ENCODE measurements at places on chromosomes 6 and 20. TPM values are rescaled to one million over a fixed set of nuclear protein-coding genes. Genes with fewer than 3 reads are reported as not detected.

GRCh38 chr20:1657556-1658334 is at the start of gene SIRPG:
SIRPG (minus strand) TSS chr20:1657779; CDS start chr20:1657714, 65 bp downstream.
- no peak for DNase-seq

- DNase-seq, result no peak
Measured at GRCh38 chr6:33201147-33201545, 479 bp downstream of the SLC39A7 start.

- no peak for DNase-seq
Measured at GRCh38 chr6:135707426-135707825, 144.1 kb upstream of the PDE7B start.

DNA sequence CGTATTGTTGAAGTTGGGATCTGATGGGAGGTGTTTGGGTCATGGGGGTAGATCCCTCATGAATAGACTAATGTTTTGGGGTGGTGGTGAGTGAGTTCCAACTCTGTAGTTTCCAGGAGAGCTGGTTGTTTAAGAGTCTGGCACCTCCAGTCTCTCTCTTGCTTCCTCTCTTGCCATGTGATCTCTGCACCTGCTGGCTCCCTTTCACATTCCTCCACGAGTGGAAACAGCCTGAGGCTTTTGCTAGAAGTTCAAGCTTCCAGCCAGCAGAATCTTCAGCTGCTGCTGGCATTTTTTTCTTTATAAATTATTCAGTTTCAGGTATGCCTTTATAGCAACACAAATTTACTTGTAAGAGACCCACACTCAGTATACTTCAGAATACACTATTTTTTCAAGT is 1021.6 kb downstream of the EYS start:
- no peak for DNase-seq

GRCh38 chr6:119323478-119323877 is 26.1 kb downstream of the MAN1A1 start:
- DNase-seq, result no peak

DNA sequence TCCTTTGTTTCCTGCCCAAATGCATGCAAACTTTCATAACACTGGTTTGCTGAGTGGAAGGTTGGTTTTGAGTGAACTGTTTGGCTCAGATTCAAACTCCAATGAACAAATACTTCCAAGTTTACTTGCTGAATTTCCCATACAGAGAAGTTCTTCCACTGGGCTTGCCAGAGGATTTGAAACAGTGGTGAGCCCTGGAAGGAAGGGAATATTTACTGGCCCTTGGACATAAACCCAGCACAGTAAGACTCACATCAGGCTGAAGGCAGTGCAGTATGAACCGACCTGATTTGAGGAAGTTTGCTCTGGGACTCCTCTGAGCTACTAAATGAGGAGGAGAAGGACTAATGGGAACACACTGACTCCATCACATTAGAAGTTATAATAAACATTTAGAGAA is 3.8 kb downstream of the TRAF3IP2 start:
- peak; percentile 74 for DNase-seq

DNA sequence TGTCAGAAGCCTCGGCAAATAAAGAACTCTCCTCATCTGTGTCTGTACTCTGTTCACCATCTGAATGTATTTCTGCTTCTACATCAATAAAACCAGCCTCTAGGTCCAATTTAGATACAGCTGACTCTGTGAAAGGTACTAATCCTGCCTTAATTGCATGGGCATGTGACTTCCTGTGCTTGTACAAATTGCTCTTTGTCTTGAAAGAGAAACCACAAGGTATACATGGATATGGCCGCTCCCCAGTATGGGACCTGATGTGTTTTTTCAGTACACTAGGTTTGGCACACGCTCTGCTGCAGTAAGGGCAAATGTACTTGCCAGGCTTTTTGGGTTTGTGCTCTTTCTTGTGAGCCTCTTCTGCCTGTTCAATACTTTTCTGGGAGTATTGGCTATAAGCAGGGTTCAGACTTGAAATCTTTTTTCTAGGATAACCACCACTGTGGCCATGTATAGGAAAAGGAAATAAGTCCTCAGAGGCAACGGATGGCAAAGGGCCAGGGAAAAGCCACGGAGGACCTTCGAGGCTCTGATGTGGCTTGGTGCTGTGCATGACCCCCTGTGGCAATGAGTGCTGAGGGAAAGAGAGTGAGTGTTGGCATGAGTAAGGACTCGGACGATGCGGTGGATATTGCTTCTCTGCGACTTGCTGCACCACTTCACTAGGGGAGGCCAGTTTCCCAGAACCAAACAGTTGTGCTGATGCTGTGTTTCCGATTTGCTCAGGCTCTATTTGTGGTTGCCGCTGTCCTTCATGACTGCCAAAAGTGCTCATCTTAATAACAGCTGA is 170.9 kb downstream of the HIVEP2 start:
- DNase-seq, result no peak

DNA sequence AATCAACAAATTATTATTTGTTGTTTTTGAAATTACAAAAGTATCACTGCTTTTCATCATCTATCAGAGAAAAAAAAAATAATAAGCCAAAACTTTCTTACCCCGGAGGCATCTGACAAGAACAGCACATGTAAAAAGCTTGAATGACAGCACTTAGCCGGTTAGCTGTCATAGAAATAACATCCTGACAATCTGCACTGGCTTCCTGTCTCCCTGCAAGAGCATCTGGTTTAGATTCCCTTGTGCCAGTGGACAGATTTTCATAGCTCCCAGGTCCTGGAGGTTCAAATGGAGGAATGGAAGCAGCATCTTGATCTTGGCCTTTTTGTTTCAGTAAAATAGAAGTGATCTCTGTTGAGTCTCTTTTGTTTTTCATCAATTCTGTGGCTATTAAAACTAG is 74.8 kb downstream of the HACE1 start:
- DNase-seq, result no peak

DNA sequence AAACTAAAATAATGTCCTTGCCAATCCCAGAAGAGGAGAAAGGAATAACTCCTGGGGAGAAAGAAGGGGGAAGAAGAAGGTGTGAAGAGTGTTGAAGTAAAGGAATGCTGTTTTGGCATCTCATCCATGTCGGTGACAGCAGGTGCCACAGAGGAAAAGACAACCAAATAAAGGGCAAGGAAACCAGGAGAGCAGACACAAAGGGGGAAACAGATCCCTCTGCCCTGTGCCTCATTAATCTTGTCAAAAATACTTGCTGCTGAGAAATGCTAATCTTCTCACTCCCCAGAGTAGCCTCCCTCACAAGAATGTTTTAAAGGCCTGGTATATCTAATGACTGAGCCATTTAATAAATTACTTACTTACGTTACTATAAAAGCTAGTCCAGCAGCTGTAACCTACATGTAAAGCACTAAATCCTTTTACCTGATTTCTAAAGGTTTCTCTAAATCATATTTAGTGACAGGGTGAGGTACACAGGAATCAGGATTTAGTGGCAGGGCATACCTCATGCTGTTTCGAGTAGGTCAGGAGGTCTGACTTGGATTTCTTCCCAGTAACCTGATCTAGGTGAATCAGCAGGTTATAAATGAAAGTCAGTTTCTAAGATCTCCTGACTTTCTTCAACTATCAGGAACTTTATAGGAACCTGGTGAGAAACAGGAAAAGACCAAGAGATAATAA is 377.1 kb downstream of the CENPW start:
- DNase-seq, result no peak

DNA sequence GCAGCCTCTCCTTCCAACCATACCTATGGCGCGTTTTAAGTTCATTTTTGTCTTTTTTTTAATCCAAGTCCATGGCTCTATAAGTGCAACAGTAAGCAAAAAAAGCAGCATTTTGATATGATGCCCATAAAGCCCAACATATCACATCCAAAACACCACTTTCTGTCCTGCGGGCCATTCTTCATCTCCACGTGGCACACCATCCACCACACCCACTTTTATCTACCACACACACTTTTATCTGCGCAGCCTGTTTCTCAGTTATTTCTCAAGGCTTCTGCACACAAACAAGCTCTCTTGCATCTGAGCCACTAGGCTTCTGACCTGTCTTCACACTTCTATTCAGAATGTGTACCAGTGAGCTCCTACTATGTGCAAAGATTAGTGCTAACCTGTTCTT is 5.3 kb downstream of the GCLC start:
- no peak for DNase-seq

DNA sequence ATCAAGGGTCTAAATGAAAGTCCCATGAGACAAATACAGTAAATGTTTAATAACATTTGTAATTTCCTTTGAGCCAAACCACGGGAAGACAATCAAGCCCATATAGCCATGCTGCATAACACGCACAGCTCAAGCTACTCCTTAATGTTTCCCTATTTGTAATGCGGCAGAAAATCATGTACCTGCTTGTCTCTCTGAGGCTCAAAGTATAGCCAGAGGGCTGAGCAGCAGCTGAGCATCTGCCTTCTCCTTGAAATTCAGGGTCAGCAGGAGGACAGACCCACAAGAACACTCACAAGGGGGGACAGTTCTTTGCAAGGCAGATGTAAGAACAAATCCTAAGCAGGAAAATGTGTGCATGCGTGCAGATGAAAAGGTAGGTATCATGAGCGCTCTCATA is 45.8 kb upstream of the JARID2 start:
- no peak for DNase-seq

- DNase-seq, result no peak
Measured at GRCh38 chr6:21167790-21168189, 425.8 kb upstream of the SOX4 start.

GRCh38 chr6:43877036-43877435 is 107.0 kb downstream of the VEGFA start:
- DNase-seq, result no peak

DNA sequence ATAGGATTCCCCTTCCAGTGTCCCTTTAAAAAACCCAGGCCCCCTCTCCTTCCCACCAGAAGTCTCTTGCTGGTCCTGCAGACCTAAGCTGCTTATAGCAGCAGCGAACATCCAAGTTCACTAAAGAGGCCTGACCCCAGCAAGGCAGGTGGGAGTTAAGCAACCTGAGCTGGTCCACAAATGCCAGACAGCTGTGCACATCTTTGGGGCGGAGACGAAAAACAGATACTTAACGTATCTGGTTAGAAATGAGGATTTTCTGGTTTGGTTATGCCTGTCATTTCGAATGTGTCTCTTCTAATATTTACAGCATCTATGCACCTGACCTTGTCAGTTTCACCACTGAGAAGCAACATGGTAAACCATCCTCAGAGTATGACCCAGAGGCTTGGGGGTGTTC is 87.8 kb downstream of the SLC2A10 start:
- no peak for DNase-seq

DNA sequence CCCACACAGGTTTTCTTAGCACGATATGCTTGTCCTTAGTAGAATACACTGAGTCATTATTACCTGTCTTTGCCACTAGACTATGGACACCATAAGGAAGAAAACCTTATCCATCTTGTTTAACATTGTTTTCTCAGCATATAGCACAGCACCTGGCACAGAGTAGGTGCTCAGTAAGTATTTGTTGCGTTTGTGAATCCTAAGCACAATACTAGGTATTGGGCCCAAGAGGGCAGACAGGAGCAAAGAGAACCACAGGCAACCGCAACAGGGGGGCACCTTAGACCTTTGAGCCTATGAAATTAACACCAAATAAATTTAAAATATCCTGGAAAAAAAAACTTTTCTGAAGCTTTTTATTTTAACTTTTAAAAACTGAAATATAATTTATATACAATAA is 3.7 kb upstream of the NCOA6 start:
- DNase-seq, result no peak

GRCh38 chr6:87908978-87909811 is 138.4 kb upstream of the SPACA1 start:
- DNase-seq, result no peak

DNA sequence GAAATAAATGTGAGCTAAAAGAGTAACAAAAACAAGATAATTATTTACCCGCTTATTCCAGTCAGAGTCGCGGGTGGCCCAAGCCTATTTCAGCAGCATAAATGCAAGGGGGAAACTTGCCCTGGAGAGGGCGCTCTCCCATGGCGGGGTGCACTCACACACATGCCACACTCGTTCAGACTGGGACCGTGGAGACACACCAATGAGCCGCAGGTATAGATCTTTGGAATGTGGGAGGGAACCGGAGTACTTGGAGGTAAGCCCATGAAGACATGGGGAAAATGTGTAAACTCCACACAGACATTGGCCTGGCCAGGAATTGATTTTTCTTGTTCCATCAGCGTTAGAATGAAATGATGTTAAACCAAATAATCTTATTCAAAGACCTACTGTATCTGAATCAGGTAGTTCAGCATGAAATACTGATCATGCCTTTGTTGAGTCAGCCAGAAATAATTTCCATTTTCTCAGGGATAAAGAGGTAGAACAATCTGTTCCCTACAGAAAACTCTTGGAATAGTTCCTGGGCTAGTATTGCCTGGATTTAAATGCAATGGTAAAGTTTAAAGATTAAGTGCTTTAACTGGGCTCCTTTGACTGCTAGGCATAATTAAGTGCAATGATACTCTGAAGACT is 191.5 kb downstream of the MCHR2 start:
- no peak for DNase-seq

DNA sequence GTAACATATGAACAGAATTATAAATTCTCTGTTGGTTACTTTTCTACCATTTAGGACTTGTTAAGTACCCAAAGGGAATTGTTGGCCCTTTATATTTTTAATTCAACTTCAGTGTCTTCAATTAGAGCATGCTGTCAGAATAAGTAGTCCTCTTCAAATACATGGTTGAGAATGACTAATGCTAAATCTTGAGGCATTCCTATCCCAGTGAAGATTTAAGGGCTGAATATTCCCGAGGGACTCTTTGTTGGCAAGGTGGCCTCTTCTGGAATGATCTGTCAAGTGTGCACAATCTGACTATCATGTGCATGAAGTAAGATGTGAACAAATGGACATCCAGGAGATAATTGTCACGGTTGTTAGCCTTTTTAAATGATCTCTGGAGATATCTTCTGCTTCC is 421.7 kb downstream of the BMP2 start:
- no peak for DNase-seq

DNA sequence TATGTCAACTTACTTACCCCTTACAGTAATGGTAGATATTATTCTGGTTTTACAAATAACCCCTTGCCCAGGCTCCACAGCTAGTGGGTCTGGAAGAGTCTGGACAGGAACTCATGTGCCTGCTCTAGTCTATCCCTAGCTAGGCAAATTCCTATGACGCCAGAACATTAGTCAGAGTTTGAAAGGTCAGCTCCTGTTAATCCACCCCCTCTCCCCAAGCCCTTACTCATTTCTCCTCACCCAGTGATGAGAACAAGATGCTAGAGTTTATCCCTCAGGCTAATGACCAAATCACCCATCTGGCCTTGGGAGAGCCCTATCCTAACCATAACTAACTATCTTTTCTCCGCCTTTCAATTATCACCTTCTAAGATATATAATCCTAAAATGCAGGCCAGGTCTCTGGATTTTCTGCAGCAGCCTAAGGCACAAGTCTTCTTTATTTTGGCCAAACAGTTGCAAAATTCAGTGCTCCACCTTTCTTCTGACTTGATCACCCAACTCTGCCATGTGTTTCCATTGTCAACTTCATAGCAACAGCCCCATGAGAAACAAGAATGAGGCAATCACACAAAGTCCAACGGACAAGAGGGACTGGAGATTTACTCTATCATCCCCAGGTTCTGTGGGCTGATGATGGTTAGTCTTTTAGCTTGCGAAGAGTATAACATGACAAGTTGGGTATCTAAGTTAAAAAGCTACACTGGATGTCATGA is 113.3 kb downstream of the TASP1 start:
- DNase-seq, result peak; percentile 87

GRCh38 chr6:50087231-50087954 is 37.7 kb upstream of the DEFB112 start:
- peak; percentile 30 for DNase-seq

TREML2 gene
- not detected for polyA plus RNA-seq

MAP3K5 gene
- polyA plus RNA-seq, result 2.5 TPM

NCR2 gene
- not detected for polyA plus RNA-seq

BTNL2 gene
- polyA plus RNA-seq, result not detected

KCNK15 gene
- polyA plus RNA-seq, result 0.58 TPM

CNBD2 gene
- 1.7 TPM for polyA plus RNA-seq

SAMD3 gene
- 0.40 TPM for polyA plus RNA-seq
